AG20443 (cell line): ENCODE measurements at places on chromosomes 2 and 18.

- no peak for DNase-seq
Measured at GRCh38 chr18:79802298-79802697, 4.6 kb downstream of the KCNG2 start.

GRCh38 chr2:121075006-121075551 lies 209.9 kb downstream of the TFCP2L1 start:
- peak; percentile 84 for DNase-seq

GRCh38 chr2:150062416-150062815 lies 425.1 kb downstream of the RND3 start:
- DNase-seq: peak; percentile 58

DNA sequence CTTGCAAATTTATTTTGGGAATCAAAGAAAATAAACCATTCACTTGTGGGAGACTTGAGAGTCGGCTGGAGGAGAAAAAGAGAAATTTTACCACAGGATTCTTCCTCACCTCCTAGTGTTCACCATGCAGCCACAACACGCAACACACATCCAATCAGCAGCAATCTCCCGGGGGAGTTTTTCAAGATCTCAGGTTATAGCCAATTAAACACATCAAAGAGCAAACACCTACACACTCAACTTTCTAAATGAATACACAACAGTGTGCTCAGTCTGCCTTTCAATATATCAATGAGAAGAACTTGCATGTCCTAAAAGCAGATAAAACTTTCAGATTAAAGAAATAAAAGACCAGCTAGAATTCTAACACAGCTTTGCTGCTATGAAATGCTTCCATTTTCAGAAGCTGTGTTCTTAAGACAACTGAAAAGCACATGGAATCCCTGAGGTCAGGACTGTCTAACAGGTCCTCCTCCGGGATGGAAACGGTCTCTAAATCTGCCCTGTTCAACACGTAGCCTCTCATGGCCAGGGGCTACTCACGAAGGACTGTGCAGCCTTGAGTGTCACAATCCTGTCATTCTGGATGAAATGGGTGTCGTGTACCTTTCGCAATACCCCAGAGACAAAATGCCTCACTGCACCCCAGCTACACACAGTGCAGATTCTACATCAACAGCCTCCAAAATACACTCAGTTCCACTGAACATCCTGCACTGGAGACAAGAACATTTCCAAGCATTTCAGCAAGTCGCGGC lies 84.2 kb downstream of the ZNF516 start:
- DNase-seq: no peak

DNA sequence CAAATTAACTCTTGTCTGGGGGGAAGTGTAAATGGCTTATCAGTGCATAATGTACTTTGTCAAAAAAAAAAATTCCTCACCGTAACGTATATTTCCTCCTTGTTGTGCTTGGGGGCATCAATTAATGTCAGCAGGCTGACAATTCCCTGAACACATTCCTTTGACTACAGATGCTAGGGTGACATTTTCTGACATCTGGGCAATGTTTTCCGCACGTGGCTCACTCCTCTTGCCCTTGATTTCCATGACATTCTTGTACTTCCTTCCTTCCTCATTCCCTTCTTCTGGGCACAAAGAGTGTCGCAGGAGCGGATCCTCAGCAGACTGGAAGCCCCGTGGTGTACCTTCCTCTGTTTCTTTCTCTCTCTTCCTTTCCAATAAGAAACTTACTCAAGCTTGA lies 173.7 kb downstream of the SP3 start:
- no peak for DNase-seq

- DNase-seq: no peak
Measured at GRCh38 chr2:185063761-185064160, 465.4 kb downstream of the ZNF804A start.

DNA sequence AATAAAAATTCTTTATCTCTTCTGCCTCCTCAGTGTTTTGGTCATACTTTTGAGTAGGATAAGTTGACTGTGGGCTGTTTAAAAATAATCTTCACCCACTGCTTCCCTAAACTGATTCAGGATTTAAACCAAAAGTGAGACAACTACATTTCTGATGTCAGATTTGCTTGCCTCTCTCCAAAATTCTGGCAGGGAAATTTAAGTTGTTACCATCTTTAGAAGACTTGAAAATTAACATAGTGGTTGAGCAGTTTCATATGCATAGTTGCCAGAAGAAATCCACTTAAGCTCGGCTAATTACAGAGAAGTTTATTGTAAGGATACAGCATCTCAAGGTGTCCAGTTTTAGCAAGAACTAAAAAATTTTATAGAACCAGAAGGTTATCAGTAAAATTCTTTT lies 57.0 kb downstream of the MAIP1 start:
- no peak for DNase-seq

- DNase-seq: no peak
Measured at GRCh38 chr2:207734636-207735512, 23.4 kb downstream of the CCNYL1 start.

- DNase-seq: no peak
Measured at GRCh38 chr2:8767324-8767723, 70.1 kb downstream of the KIDINS220 start.

DNA sequence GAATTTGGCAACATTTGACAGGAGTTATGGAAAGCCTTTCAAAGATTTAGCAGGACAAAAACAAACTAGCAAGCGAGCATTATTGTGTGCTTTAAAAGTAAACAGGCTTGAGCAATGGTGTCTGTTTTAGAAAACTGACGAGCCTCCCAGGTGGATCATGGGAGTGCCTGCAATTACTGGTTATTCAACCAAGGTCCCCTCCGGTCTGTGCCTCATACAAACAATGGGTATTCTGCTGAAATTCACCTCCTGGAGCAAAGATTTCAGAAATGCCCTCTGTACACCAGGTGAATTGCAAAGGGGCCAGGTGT lies 22.4 kb downstream of the RTP5 start:
- DNase-seq: no peak

DNA sequence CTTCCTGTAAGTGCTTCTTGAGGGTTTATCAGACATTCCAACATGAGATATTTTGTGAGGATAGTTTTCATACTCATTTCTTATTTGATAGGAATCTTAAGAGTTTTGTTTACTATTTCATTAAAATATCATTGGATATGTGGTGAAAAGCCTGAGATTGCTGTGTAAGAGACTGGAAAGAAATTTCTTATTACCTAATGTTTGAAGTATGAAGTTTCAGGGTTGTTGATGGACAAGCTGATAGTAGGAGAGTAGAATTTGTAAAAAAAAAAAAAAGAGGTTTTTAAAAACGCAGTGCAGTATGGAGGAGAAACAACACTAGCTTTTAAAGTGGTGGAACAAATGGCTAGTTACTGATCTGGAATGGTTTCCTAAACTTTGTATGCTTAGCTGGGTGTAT lies 7.7 kb downstream of the EPB41L5 start:
- DNase-seq: no peak

DNA sequence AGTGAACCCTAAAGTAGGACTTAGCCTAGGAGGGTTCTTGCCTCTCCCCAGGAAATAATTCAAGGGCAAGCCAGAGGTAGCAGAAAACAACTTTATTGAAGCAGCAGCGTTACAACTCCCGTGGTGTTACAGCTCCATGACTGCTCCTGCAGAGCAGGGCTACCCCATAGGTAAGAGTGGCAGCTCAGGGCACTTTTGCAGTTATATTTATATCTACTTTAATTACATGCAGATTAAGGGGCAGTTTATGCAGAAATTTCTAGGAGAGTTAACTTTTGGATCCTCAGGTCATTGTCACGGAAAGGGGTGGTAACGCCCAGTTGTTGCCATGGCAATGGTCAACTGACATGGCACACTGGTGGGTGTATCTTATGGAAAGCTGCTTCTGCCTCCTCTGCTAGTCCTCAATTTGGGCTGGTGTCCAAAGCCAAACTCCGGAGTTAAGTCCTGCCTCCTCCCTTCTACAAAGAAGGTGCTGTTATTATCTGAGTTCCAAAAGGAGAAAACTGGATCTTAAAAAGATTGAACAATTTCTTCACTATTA lies 1413.0 kb downstream of the DSC3 start:
- DNase-seq: no peak

DNA sequence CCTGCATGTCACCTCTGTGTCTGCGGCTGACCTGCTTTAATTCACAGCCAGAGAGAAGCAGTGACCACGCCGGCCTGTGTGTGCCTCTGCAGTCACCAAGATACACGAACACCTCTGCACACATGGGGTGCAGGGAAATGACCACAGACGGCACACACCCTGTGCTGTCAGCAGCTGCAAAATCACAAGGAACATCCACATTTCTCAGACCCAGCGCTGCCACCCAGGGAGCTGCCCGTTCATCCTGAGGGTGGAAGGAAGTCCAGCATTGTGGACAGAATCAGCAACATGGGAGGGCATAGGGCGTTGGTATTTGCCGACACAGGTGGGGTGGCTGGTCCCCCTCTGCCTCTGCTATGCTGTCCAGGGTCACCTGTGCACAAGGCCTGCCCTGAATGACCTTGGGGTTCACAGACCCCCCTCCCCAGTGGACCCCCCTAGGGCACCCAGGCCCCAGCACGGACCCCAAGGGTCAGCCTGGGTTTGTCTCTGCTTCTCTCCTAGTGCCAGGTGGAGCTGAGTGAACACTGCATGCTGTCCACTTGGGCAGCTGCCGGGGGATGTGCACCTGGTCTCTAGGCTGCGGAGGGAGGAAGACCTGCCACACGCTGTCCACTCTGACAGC lies 107.4 kb downstream of the PXDN start:
- DNase-seq: no peak

GRCh38 chr18:29002747-29003146 lies 825.8 kb upstream of the CDH2 start:
- DNase-seq: no peak

GRCh38 chr18:35155398-35156117 lies 85.3 kb upstream of the ZNF397 start:
- peak; percentile 41 for DNase-seq

DNA sequence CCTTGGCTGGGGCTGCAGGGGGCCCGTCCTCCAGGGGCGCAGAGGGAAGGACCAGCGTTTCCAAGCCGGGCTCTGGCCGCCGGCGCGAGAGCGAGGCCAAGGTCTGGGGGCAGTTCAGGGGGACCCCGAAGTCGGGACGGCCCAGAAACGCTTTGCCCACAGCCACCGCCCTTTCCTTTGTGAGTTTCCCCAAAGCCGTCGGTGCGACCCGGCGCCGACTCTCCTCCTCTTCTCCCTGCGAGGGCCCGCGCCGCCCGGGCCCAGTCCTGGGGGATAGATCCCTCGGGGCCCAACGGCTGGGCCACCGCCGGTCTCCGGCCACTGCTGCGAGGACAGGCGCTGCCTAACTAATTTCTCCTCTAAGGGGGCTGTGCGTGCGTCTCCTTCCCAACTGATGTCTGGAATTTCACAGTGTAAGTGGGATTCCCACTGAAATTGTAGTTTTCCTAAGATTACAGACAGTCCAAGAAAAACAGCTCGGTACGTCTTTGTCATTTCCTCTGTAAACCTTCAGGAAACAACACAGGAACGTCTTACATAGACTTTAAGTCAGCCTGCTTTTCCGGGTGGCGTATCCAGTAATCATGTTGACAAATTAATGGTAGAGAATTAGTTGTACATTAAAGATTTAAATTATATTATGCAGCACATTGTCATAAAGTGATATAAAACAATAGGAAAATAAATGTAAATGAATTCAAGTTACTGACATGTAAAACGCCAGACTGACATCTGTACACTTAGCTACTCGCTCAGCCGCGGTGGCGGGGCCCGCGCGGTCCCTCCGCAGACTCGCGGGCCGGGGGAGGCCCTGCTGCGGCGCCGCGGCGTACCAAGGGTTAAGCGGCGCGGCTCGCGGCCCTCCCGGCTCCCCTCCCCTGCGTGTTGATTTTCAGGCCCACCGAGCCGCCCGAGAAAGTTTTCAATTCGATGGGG lies 139.4 kb upstream of the SIX3 start:
- DNase-seq: no peak

DNA sequence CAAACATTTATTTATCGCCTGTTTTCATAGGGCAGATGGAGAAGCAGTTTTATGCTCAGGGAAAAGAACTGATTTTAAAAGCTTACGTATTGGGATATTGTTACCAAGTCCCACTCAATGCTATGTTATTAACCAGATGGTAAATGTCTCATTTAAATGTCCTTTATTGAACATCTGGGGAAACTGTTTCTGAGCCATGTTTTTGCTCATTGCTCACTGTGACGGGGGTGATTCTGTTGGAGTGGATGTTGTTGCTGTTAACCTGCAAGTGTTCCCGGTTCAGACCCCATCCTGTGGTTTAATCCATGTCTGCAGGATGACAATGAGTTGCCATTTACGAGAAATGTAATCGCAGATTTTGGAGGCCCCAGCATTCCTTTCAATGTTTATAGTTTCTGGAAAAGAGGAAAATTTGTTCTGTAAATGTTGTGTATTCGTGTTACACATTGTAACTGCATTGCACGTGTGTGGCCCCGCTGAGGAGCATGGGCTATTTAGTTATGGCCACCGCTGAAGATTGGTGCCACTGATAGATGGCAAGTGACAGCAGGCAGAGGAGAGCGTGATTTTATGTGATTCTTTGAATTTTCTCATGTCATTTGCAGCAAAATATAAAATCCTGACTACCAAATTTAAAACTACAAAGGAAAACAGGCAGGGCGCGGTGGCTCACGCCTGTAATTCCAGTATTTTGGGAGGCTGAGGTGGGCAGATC lies 174.8 kb upstream of the COPS8 start:
- DNase-seq: no peak

GRCh38 chr2:128410758-128411215 lies 92.1 kb upstream of the HS6ST1 start:
- no peak for DNase-seq

GRCh38 chr2:29459445-29460179 lies 344.4 kb downstream of the CLIP4 start:
- DNase-seq: peak; percentile 77

DNA sequence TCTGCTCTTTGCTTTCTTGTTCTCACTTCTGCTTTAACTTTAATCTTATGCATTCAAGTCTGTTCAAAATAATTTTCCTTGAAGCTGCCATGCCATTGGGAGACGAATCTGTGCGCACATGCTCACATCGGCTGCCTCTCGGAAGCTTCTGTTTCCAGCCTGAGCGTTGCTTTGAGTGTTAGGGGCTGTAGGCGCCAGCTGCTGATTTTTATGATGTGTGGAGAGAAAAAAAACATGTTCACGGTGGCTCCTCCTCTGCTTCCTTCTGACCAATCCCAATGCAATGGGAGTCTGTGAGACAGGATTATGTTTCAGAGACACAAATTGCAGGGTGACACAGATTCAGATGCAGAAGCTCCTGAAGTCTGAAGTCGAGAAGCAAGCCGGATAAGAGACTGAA lies at the start of gene MC4R:
TSS of gene MC4R (minus strand) at position 180 of the 400 bp plus-strand sequence. CDS start 426 bp downstream, outside the sequence.
- DNase-seq: peak; percentile 89

- DNase-seq: no peak
Measured at GRCh38 chr18:46518438-46518837, 138.6 kb downstream of the LOXHD1 start.
